Peyer's patch (tissue), 4 donors: ENCODE measurements at places on chromosomes 5 and 9.

GRCh38 chr5:113354055-113354454, 80.7 kb downstream of the TSSK1B start:
- no peak for DNase-seq

DNA sequence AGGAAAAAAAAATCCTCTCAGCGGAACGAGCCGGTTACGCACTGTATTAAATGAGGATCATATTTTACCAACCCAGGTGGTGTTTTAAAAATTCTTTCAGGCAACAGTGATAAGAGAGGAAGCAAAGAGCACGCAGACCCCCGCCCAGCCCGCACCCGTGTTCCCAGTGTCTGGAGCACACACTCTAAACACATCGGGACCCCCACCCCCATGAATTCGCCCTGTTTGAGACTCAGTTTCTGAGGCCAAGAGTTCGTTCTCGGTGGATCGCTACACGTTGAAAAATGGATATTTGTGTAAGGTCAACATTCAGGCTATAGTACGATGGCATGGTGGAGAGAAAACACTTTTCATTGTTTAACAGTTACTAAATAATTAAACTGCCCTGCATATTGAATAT, 196.3 kb downstream of the MEF2C start:
- DNase-seq = no peak

- no peak for DNase-seq
These were observed 12.1 kb upstream of the DMAC1 start for GRCh38 chr9:7811677-7812076.

GRCh38 chr9:110583237-110583636, 3.7 kb upstream of the SVEP1 start:
- DNase-seq = no peak

GRCh38 chr5:2817031-2817603, 65.6 kb upstream of the IRX2 start:
- no peak for DNase-seq

DNA sequence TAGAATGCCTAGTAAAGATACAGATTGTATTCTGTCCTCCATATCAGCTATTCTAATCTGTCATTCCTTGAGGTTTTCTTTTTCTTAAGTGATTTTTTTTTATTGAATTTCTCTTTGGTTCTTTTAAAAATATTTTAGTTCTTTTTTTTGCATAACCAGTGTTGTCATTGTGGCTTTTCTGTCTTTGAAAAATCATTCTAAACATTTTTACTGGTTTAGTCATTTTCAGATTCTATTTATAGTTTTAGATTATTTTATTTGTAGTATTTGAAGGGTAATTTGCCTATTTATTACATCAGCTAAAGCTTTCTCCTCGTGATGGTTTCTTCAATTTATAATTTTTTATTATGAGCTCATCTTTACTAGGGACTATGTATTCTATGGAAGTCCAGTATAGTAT, 78.1 kb downstream of the NDUFAF2 start:
- no peak for DNase-seq

GRCh38 chr5:170067574-170068170, 38.0 kb upstream of the FOXI1 start:
- DNase-seq = no peak

DNA sequence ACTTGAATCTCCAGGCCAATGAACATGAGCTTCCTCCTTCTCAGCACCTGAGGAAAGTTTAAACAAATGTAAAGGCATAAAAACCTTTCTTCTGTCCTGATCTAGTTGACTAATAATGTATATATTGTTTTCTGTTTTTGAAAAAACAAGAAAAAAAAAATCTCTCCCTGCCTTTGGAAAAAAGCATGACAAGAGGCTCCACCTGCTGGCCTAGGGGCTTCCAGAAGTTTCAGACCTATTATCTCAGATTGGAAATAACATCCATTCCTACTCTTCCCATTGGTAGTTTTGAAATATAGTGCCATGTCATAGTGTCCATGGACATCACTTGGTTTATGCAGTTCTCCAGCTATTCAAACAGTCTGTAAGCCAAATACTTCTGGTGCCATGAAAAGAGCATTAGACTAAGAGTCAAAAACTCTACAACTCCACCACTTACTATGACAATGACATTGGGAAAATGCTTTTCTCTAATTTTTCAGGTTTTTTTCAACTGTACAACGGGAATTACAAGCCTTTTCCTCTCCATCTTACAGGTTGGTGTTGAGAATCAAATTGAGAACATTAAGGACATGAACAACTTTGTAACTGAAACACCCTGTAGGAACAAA, 409.6 kb upstream of the MPDZ start:
- no peak for DNase-seq

GRCh38 chr5:161530700-161531099, 15.8 kb downstream of the GABRB2 start:
- no peak for DNase-seq
